A549 treated with DMSO at 1 μM for 4 hours (cell line): ENCODE measurements at places on chromosomes 5 and 9. TPM values are rescaled to one million over a fixed set of nuclear protein-coding genes. Genes with fewer than 3 reads are reported as not detected.

AIF1L gene
- 1.2 to 1.5 TPM (median 1.3 TPM) in 5 replicates for total RNA-seq

BRIX1 gene
- total RNA-seq, result 46.8 to 61.7 TPM (median 58.3 TPM) in 5 replicates

BTNL8 gene
- total RNA-seq, result not detected in 5 replicates

IL3 gene
- total RNA-seq, result not detected in 5 replicates

KIF20A gene
- 43.0 to 53.6 TPM (median 47.9 TPM) in 5 replicates for total RNA-seq

SEMA5A gene
- not detected in 5 replicates for total RNA-seq
